ENCODE measurements at places on chromosomes 2 and 18.

DNA sequence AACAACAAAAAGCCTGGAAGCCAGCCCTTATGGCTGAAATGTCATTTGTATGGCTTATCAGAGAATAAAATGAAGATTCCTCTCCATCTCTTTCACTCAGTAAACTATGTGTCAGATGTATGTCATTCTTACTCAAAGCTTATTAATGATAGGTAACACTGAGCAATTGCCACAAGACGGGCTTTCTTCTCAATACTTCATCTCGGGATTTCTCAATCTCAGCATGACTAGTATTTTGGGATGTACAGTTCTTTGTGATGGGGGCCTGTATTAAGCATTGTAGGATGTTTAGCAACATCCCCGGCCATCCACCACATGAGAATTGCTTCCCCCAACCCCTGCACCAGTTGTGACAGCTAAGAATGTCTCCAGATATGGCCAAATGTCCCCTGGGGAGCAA is 80.2 kb downstream of the MREG start:
- DNase-seq: no peak

- DNase-seq: no peak
Observed at GRCh38 chr2:2012505-2012904, 268.2 kb upstream of the PXDN start.

DNA sequence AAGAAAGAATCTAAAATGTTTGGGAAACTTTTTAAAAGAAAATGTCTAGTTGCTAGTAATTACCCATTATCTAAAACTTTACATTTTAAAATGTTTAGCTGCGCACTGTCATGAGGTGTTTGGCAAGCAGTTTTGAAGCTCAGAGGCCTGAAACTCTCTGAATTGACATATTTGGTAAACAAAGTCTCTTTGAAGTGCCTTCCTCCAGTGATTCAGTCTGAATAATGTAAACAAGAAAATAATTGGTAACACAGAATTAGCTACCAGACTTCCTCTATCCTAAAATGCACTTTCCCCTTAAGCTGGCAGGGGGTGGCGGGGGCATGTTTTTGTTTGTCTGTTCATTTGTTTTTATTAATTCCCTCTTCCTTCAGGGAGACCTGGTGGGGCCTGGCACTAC is 61.4 kb downstream of the WDR75 start:
- DNase-seq: no peak

DNA sequence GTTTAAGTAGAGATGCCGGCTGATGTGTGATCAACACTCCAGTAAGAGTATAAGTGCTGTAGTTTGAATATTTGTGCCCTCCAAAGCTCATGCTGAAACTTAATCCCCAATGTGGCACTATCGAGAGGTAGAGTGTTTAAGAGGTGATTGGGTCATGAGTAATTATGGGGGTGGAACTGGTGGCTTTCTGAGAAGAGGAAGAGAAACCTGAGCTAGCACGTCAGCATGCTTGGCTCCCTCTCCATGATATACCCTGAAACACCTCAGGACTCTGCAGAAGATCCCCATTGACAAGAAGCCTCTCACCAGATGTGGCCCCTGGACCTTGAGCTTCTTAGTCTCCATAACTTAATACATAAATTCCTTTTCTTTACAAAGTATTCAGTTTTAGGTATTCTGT is 584.8 kb downstream of the TSN start:
- peak; percentile 0 for DNase-seq

DNA sequence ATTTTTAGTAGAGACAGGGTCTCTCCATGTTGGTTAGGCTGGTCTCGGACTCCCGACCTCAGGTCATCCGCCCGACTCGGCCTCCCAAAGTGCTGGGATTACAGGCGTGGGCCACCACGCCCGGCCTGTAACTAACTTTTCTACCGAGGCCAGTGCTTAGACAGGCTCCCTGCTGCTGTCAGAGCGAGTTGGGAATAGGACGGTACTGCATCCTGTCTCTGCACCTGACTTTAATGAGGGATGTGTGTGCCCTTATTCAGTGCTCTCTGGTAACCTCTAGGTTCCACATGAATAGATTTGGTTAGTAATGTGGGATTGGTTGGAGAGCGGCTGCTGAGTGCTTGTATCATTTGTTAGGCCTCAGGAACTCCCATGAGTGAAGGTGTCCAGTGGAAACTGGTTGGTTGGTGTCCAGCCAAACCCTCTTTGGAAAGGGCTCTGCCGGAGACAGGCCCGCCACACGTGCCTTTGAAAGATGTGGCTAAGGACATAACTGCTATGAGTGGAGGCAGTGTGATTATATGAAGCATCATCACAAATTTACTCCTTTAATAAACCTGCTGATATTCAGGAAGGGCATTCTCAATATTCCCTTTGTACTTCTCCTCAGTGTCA is 36.6 kb downstream of the MYOM1 start:
- no peak for DNase-seq

DNA sequence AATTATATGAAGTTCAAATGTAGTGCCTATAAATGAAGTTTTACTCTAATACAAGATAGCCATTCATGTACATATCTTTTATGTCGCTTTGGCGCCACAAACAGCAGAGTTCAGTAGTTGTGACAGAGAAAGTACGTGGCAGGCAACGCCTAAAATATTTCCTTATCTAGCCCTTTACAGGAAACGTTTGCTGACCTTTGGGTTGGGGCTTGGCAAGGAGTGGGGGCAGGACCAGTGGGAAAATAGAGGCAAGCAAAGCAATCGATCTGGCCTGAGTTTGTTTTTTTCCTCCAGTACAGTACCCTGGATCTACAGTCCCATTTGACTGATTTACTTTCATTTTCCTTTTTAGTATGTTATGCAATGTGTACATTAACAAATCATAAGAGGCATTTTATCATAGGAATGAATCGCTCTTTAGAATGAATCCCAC is 13.1 kb downstream of the CCDC68 start:
- DNase-seq: no peak

- DNase-seq: no peak
Observed at GRCh38 chr2:24208490-24208889, 33.6 kb downstream of the FAM228A start.

GRCh38 chr2:148546270-148546669 is 98.3 kb upstream of the EPC2 start:
- DNase-seq: no peak

DNA sequence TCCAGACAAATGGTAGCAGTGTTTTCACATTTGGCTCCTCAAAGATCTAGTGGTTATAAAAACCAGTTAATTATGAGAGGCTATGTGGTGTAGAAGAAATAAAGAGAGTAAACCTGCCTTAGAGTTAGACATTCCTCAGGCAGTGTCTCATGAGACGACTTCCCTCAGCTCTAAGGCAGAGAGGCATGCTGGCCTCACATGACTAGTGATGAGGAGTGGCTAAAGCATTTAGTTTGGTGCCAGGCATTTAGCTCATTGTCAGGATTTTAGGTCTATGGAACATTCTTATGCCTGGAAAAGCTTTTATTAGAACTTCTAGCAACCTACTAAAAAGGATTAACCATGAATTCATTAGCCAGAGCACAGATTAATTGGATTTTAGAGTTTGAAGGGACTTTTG is 90.3 kb downstream of the RPRM start:
- DNase-seq: no peak

DNA sequence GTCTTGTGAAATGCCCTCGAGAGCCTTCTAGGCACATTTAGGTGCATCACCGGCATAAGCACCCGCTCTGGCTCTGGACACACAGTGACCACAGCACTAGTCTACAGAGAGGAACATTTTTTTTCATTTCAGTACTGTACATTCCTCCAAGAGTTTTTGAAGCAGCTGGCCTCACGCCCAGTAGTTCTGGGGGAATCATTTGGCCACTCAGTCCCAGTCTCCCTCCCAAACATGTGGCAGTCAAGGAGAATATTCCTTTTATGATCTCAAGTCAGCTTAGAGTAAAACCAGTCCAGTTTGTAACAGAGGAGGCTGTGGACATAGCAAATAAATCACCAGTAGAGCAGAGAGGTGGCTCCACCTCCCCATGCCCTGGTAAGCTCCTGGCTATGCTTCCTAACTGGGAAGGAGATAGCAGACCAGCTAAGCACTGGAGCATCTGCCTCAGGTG is 48.1 kb downstream of the KCNE4 start:
- DNase-seq: no peak

- DNase-seq: no peak
Observed at GRCh38 chr2:190607657-190608357, 41.1 kb upstream of the NAB1 start.

GRCh38 chr2:85231468-85231805 is 96.4 kb downstream of the TGOLN2 start:
- no peak for DNase-seq

DNA sequence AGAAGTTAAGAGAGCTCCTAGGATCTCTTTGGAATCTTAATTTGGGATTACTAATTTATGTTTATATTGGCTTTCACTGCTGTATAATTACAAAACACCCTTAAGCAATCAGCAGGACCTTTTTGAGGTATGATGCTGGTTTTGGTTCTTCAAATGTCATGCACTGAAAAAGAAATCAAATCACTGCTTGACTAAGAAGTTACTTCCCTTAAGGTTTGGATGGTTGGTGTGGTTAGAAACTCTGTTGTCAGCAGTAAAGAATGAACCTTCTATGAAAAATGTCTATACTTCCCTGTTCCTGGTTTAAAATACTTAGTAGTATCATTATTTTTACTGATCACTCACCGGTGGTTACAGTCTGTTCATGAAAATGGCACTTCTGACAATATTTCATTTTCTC is 5.5 kb downstream of the COLEC12 start:
- DNase-seq: no peak

- peak; percentile 82 for DNase-seq
Observed at GRCh38 chr18:37361335-37362157, 204.1 kb downstream of the CELF4 start.

- no peak for DNase-seq
Observed at GRCh38 chr2:210392469-210392881, 77.5 kb upstream of the MYL1 start.

DNA sequence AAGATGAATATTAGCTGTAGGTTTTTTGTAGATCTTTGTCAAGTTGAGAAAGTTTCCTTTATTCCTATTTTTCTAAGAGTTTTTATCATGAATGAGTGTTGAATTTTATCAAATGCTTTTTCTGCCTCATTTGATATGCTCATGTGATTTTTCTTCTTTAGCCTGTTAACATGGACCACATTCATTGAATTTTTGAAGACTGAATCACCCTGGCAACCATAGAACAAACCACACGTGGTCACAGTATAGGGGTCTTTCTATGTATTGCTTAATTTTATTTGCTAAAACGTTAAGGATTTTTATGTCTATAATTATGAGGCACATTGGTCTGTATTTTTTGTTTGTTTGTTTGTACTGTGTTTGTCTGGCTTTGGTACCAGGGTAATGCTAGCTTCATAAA is 201.7 kb upstream of the CWC22 start:
- DNase-seq: no peak

GRCh38 chr2:217573571-217573970 is 429.2 kb downstream of the TNS1 start:
- DNase-seq: no peak

- DNase-seq: no peak
Observed at GRCh38 chr2:85042330-85042729, 71.4 kb downstream of the KCMF1 start.

DNA sequence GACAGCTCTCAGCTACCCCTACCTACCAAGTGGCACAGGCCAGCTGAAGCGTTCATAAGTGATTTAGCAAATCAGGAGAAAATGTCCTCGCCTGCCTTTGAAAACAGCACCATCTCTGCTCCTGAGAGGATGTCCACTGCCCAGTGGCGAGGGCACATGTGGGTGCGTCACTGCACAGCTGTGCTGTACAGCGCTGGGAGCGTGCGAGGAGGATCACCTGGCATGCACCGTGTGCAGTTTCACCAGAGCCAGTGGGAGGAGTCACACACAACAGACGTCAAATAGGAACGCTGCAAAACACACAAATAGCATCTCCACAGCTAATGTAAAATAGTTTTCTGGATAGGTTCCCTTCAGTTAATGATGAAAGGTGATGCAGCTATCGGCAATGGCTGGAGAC is 154.1 kb downstream of the HDAC4 start:
- DNase-seq: peak; percentile 68

- DNase-seq: no peak
Observed at GRCh38 chr2:15980605-15981098, 40.3 kb downstream of the MYCN start.

Measured in NCI-H2107 (cell line).